ENCODE measurements at places on chromosomes 4 and X.

DNA sequence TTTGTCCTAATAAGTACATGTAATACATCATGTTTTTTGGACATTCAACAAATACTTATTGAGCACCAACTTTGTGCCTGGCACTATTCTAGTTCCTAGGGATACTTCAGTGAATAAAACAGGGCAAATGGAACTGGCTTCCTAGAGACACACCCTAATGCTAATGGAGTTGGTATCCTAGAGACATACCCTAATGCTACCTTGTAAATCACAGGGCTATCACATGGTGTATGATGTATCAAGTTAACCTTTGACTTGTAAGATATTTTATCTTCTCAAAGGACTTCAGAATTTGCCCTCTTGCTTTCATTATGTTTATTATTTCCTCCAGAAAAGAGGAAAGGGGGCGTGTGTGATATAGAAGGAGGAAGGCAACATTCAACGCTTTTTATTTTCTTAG, 10.1 kb downstream of the GK start:
- DNase-seq: no peak

DNA sequence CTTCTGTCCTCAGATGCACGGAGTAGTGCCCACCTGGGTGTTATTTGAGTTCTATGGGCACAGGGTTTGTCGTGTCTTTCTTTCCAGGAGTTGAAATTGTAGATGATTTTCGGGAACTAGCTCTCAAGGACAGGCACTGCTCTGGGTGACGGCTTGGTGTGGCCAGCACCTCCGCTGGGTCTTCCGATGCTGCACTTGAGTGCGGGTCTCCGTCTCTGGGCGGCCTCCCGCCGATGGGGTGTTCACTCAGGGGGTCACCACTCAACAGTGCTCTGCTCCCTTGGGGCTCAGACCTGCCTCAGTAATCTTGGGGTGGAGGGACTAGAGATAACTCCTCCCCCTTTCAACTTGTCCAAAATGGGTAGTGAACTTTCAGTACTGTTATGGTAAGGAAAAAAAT, 2.5 kb downstream of the ZFP92 start:
- no peak for DNase-seq

DNA sequence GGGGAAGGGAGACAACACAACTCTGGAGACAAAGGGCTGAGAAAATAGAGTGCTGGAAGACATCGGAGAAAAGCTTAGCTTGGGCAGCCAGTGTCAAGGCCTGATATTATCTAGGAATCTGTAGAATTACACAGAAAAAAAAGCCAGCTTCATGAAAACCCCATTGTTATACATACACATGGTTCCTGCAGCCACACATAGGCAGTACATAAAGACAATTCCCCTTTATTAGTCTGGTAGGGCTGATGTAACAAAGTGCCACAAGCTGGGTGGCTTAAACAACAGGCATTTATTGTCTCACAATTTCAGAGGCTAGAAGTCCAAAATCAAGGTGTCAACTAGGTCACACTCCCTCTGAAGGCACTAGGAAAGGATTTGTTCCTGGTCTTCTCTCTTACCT, 503.5 kb downstream of the MID1IP1 start:
- DNase-seq: no peak

GRCh38 chrX:115902995-115903394, 267.5 kb upstream of the AGTR2 start:
- DNase-seq: no peak

GRCh38 chr4:129362691-129363274, 266.8 kb downstream of the C4orf33 start:
- DNase-seq: peak; percentile 13

- DNase-seq: no peak
Observed at GRCh38 chr4:165325732-165326512, 1.5 kb upstream of the MSMO1 start.

- DNase-seq: no peak
Observed at GRCh38 chrX:39247536-39247935, 446.3 kb downstream of the MID1IP1 start.

DNA sequence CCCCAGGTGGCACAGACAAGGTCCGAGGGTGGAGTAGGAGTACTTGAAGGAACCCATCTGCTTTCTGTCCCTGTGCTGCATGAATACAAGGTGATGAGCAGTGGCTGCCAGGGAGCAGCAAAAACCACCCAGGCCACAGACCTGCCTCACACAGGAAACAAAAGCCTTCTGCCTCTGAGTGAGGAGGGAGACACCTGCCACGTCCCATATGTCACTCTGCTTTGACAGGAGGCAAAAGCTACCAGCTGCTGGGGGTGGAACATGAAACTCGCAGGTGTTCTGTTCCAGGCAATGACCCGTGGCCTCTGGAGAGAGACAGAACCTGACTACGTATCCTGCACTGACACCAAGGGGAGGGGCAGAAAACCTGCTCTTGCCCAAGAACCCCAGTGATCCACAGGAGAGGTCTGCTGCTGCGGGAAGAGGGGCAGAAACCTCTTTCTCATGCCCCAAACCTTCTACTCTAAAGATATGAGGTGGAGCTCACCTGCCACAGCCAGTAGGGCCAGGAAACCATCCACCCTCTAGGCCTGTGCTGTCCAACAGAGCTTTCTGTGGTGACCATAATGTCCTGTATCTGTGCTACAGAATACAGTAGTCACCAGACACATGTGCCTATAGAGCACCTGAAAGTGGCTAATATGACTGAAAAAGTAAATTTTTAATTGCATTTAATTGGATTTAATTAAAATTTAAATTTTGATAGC, 172.9 kb downstream of the PRDM5 start:
- no peak for DNase-seq

GRCh38 chrX:105553118-105553517, 269.2 kb upstream of the NRK start:
- no peak for DNase-seq

DNA sequence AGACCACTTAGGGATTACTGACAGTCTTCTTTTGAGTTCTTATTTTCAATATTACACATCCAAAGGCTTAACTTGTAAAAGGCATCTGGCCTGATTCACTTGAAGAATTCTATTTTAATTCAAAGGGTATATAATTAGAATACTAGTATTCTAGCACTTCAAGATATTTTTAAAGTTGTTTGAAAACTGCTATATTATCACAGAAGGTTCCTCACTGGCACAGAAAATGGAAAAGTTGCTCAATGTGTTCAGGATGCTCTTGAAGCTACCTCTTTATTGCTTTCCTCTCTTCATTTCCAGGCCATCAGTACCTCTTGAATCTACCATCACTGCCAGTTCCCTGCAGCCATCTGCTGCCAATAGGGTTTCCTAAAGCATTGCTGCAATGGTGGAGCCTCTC, 271.4 kb downstream of the KCNIP4 start:
- no peak for DNase-seq

DNA sequence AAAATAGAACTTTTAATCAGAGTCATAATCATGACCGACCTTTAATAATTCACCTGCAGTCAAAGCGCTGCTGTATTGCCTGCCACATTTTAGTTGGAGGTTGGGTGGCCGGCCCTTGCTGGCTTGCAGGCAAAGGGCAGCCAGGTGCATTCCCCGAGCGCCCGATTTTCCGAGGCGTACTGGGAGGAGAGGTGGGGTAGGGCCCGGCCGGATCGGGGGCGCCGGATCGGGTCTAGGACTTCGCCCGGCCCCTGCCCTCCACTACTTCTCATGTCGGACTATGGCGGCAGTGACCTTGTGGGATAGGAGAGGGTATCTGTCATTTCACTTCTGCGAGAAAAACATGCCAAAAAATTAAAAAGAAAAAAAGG, 2.5 kb upstream of the RS1 start:
- no peak for DNase-seq

DNA sequence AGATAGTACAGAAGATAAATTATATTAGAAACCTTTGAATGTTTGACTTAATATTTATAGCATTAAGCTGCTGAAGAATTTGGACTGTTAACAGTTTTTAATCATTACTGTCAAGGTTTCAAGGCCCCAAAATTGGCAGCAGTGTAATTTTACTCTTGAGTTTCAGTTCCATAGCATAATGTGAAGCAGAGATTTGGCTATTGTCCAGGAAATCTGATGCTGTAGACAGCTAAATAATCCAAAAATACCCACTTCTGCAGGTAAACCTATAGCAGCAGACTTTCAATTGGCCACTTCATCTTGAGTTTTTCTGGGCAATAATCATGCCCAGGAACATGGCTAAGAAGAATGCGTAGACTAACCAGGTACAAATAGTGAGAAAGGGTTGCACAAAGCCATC, 85.0 kb downstream of the RCHY1 start:
- DNase-seq: no peak

DNA sequence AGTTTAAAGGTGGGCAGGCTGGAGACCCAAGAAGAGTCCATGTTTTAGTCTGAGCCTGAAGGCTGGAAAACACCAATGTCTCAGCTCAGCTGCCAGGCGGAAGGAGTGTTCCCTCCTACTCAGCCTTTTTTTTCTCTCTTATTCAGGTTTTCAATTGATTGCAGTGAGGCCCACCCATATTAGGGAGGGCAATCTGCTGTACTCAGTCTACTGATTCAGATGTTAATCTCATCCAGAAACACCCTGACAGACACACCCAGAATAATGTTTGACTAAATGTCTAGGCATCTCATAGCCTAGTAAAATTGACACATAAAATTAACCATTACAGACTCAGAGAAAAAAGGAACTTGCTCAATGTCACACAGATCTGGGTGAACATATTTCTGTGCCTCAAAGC, 347.1 kb downstream of the GBA3 start:
- no peak for DNase-seq

- no peak for DNase-seq
Observed at GRCh38 chrX:105179644-105180043, 40.9 kb downstream of the TEX13A start.

DNA sequence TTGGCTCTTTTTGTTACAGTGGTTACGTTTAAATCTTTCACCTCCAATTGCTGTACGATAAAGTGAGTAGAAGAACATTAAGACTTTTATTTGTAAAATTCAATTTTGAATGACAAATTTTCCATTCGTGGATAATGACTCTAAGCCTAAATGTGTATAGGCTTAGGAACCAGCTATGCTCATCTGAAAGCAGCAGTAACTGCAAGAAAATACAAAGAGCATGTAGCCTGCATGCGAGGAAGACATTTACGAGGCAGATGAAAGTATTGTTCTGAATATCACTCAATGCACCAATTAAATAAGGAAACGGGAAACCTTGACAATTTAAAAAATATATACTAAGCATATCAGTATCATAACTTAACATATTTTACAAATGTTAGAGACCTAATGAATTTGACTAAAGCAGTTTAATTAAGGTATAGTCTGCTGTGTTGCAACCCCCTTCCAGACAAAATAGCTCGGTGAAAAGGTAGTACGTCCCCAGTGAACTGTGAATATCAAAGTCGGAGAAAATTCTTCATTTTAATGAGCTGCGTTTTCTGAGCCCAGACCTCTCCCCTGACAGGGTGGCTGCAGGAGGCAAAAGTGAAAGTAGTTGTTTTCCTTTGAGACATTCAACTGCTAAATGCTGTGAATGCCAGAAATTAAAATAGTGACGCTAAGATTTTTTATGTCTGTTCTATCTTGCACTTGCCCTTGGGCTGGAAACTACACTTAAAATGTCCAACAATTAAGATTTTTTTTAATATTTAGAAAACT, 1236.5 kb upstream of the TENM3 start:
- no peak for DNase-seq

- DNase-seq: no peak
Observed at GRCh38 chr4:18075823-18076433, 54.4 kb upstream of the LCORL start.

DNA sequence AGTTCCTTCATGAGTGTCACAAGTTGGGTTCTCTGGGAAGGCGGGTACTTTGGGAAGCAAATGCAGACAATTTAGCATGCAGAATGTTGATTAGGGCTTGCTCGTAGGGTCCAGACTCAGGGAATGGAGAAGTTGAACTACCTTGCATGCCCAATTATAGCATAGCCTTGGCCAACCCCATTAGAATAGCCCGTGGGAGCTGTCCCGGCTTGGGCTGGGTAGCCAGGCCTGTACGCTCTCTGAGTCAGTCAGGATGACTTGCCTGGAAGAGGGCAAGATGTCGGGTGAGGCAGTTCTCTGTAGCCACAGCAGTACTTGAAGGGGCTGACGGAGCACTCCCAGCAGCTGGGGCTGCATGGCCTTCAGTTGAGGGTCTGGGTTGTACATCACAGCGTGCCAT, 19.5 kb downstream of the KIAA0232 start:
- no peak for DNase-seq

DNA sequence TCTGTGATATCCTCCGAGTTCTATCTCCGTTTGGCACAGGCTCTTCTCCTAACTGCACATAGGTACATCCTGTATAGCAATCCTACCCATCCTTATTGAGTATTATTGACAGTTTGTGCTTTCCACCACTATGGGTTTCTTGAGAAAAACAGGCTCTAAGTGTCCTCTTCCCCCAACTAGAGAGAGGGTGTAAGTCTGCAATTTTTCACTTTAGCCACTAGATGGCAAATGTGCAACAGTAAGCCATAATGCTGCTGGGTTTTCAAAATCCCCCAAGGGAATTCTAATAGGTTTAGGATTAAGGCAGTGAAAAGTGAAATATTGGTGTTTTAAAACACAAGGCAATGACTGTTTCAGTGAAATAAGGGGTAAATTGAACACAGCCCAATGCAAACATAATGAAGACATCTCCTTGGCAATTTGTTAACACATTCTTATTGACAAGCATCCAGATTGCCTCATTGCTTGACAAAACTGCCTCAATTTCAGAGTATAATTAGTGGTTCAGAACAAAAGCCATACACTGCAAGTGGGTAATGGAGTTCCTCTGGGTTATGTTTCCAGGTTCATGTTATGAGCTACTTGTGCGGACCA, 239.0 kb upstream of the HTR2C start:
- DNase-seq: no peak

- no peak for DNase-seq
Observed at GRCh38 chr4:165464813-165465381, 86.1 kb downstream of the CPE start.

DNA sequence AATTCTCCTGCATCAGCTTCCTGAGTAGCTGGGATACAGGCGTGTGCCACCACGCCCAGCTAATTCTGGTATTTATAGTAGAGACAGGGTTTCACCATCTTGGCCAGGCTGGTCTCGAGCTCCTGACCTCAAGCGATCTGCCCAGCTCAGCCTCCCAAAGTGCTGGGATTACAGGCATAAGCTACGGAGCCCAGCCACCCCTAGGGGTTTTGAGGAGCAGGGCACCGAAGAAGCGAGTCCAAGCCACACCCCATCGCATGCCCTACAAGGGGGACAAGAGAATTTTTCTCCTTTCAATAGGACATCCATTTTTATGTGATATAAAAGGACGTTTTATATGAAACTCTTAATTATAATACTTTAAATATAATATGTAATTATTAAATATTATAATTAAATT, 13.9 kb upstream of the KLF3 start:
- no peak for DNase-seq

GRCh38 chr4:131547506-131547981, 1601.5 kb upstream of the PCDH10 start:
- no peak for DNase-seq

DNA sequence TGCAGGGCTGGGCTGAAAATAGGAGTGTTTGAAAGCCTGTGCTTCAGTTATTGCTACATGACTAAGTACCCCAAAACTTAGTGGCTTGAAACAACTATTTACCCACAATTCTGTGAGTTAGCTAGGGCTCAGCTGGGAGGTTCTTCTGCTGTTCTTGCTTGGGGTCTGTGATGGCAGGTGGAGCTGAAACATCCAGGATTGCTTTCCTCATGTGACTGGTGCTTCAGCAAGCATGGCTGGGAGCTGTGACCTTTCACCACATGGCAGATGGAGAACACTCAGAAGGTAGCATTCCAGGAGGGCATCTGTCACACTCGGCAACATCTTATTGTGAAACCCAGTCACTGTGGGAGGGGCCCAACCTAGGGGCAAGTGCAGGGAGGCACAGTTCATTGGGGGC, 57.0 kb upstream of the TBC1D14 start:
- DNase-seq: no peak

GRCh38 chr4:86876894-86877685, 15.1 kb downstream of the C4orf36 start:
- no peak for DNase-seq
